ENCODE measurements at places on chromosomes 2 and 18. TPM values are rescaled to one million over a fixed set of nuclear protein-coding genes. Genes with fewer than 3 reads are reported as not detected.

- no peak for DNase-seq
Measured at GRCh38 chr2:208335-208734, 55.5 kb downstream of the SH3YL1 start.

DNA sequence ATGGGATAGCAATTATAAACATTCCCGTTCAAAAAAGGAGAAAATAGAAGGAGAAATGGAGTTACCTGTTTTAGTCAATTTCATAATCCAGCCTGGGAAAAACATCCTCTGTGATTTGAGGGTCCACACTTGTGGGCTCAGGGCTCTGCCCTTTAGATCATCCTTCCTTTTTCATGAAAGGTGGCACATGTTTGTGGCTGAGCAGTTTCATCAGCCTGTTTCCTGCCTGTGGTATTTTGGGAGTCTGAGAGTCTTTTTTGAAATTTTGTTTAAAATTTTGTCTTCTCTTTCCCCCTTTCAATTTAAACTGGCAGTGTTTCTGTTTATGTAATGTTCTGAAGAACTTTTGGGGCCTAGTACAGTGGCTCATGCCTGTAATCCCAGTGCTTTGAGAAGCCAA lies 84.0 kb downstream of the KIAA1328 start:
- no peak for DNase-seq

DNA sequence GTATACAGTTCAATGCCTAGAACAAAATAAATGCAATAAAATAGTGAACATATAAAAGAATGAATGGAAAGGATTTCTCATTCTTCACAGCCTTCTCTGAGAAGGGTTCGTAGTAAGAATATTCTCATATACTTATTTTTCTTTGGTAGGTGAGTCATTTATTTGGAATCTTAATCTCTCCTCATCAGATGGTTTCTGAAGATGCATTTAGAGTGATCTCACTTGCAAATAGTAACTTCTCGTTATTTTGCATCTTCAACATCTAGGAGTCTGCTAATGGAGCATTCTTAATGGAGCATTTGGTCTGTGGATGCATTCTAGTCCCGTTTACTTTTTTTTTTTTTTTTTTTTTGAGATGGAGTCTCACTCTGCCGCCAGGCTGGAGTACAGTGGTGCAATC lies 3.9 kb downstream of the UBXN4 start:
- no peak for DNase-seq

DNA sequence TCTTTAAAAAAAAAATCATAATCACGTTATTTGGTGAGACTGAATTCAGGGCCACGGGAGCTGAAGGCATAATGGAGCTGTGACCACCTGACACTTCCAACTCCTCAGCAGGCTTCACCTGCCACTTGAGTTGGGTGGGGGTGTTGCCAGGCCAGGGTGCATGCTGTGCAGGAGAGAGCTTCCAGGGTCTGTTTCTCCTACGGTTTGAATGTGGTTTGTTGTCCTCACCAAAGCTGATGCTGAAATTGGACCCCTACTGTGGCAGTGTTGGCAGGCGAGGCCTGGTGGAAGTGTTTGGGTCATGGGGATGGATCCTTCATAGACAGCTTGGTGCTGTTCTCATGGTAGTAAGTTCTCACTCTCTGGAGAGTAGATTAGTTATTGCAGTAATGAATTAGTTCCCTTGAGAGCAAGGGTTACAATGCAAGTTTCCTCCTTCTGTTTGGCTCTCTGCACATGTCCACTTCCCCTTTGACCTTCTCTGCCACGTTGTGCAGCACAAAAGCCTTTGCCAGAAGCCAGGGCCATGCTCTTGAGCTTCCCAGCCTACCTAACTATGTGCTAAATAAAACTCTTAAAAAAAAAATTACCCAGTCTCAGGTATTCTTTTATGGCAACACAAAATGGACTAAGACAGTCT lies 38.3 kb upstream of the ANKRD44 start:
- DNase-seq, result no peak

- no peak for DNase-seq
Measured at GRCh38 chr2:85788603-85789002, 34.8 kb downstream of the ATOH8 start.

- DNase-seq, result peak; percentile 48
Measured at GRCh38 chr18:3604498-3605408, 154.8 kb downstream of the TGIF1 start.

Gene EGR4
- total RNA-seq, result 2.1 TPM

DNA sequence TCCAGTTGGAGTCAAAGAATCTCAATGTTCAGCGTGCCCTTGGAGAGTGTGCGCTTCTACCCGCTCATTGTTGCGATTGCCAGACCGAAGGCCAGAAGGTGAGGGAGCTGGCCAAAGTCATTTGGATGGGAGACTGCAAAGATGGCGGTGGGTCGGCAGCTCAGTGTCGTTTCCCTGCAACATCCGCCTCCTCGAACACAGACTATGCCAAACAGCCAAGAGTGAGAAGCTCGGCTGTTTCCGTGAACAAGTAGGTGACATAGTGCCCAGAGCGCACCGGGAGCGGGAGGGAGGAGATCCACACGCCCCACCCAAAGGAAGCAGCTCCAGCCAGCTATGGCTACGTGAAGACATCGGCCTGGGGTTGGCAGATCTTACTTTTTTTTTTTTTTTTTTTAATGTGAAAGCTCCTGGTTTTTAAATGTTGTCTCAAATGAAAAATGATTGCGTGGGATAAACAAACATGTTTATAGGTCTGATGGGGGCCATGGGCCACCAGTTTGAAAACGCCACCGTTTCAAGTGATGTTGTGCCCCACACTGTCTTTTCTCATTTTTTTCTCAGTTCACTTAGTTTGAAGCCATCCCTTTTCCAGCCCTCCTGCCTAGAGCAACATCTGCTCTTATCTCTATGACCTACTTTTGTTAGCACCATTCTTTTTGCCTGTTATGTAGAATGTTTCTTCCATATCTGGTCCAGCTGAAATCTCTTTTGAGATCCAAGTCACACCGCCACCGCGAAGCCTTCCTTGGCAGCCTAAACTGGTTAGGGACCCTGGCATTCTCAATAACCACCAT lies 682.4 kb downstream of the RNF144A start:
- DNase-seq, result no peak
